ENCODE measurements at places on chromosomes 5 and 9. TPM values are rescaled to one million over a fixed set of nuclear protein-coding genes. Genes with fewer than 3 reads are reported as not detected.

AGGF1 gene
- 9.1 TPM for total RNA-seq

- H3K36me3 ChIP-seq = no peaks in the 10 kb centered on the region
- H3K4me3 ChIP-seq = no peak overlapping the region
- no peak for DNase-seq
Observed at GRCh38 chr9:79145442-79145841, 426.3 kb upstream of the TLE4 start.

DNA sequence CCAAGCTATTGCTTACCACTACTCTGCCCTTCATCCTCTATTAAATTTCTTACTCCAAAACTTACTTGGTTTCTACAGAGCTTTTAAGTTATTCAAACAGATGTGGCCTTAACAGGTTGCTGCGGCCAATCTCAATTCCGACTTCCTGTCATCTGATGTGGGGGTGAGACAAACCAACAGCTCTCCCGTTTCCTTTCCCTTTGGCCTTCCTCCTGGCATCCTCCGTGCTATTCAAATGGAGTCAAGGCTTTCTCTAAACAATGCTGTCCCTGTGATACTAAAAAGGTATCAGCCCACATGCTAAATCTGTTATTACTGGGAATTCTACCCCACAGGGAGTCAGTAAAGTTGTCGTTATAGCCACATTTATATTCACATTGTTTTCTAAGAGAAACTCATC is 11.8 kb downstream of the RBM18 start:
- DNase-seq = no peak
- H3K4me1 ChIP-seq = no peaks in the 10 kb centered on the region
- H3K27ac ChIP-seq = peak overlapping the region; percentile 9
- no peak overlapping the region for H3K4me3 ChIP-seq
- H3K27me3 ChIP-seq = no peaks in the 10 kb centered on the region
- no peaks in the 10 kb centered on the region for H3K36me3 ChIP-seq

- peaks cover 27% of the 10 kb centered on the region for H3K4me1 ChIP-seq
- H3K27ac ChIP-seq = peak within 1 kb of the TSS; percentile 23
Observed at GRCh38 chr5:168291342-168291963, at the start of gene WWC1. Gene WWC1, plus strand, starts transcription at chr5:168291645. Its CDS starts 508 bp downstream, at chr5:168292153.

GRCh38 chr5:79806741-79807140 is 117.1 kb downstream of the CMYA5 start:
- H3K27me3 ChIP-seq = no peaks in the 10 kb centered on the region
- no peaks in the 10 kb centered on the region for H3K36me3 ChIP-seq
- no peaks in the 10 kb centered on the region for H3K4me1 ChIP-seq

DNA sequence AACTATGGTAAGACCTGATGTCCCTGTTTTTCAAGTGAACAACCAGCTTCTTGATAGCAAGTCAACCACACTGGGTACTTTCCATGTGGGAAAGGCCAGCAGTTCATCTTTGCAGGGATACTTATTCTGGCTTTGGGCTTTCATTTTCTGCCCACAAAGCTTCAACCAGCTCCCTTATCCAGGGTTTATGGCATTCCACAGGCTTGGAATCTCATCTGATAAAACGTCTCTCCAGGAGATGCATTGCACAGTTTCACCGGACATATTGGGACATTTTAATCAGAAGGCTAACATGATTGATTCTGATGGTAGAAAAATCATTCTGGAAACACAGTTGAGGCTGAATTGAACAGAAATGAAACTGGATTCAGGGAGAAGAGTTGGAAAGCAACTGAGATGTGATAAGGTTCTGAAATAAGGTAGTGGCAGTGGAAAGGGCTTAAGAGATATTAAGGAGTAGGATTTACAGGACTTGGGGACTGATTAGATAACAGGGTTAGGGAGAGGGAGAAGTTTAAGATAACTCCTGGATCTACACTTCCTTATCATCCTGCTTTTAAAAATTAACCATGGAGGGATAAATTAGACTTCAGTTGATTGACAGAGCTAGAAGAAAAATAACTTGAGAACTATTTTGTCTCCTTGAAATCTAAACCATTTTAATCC is 195.8 kb upstream of the FBXL7 start:
- H3K4me1 ChIP-seq = peaks cover 7% of the 10 kb centered on the region
- H3K27me3 ChIP-seq = no peaks in the 10 kb centered on the region
- no peak overlapping the region for H3K4me3 ChIP-seq
- no peaks in the 10 kb centered on the region for H3K36me3 ChIP-seq
- H3K27ac ChIP-seq = no peak overlapping the region
- no peak for DNase-seq

GRCh38 chr9:124108216-124108615 is 96.6 kb downstream of the LHX2 start:
- no peak overlapping the region for H3K27ac ChIP-seq
- H3K4me3 ChIP-seq = no peak overlapping the region

GRCh38 chr9:119974026-119974425 is 604.8 kb upstream of the BRINP1 start:
- H3K4me1 ChIP-seq = peaks cover 7% of the 10 kb centered on the region
- H3K4me3 ChIP-seq = no peak overlapping the region
- H3K36me3 ChIP-seq = no peaks in the 10 kb centered on the region
- H3K27me3 ChIP-seq = no peaks in the 10 kb centered on the region
- H3K27ac ChIP-seq = no peak overlapping the region

ARID3C gene
- total RNA-seq = 6.7 TPM

- H3K4me1 ChIP-seq = no peaks in the 10 kb centered on the region
- H3K4me3 ChIP-seq = no peak overlapping the region
- no peaks in the 10 kb centered on the region for H3K36me3 ChIP-seq
- no peak for DNase-seq
- no peak overlapping the region for H3K27ac ChIP-seq
Observed at GRCh38 chr5:175471628-175472027, 6.7 kb upstream of the SFXN1 start.

GRCh38 chr5:77379558-77380061 is 112.5 kb downstream of the WDR41 start:
- H3K36me3 ChIP-seq = no peaks in the 10 kb centered on the region
- H3K4me3 ChIP-seq = no peak overlapping the region
- no peaks in the 10 kb centered on the region for H3K4me1 ChIP-seq

- H3K27ac ChIP-seq = no peak overlapping the region
- no peak for DNase-seq
- H3K4me3 ChIP-seq = no peak overlapping the region
- H3K36me3 ChIP-seq = no peaks in the 10 kb centered on the region
- no peaks in the 10 kb centered on the region for H3K4me1 ChIP-seq
Observed at GRCh38 chr5:142617416-142618129, 68.3 kb downstream of the FGF1 start.

SLC34A1 gene
- total RNA-seq = 0.82 TPM

HTR4 gene
- not detected for total RNA-seq

- H3K36me3 ChIP-seq = no peaks in the 10 kb centered on the region
- H3K4me1 ChIP-seq = no peaks in the 10 kb centered on the region
- H3K27ac ChIP-seq = no peak overlapping the region
- no peaks in the 10 kb centered on the region for H3K27me3 ChIP-seq
Observed at GRCh38 chr9:8095672-8096086, 296.1 kb upstream of the DMAC1 start.

- H3K4me1 ChIP-seq = no peaks in the 10 kb centered on the region
- H3K27ac ChIP-seq = no peak overlapping the region
- H3K36me3 ChIP-seq = no peaks in the 10 kb centered on the region
Observed at GRCh38 chr9:95211028-95211427, 106.5 kb downstream of the FANCC start.

ENTPD2 gene
- 2.1 TPM for total RNA-seq

DNA sequence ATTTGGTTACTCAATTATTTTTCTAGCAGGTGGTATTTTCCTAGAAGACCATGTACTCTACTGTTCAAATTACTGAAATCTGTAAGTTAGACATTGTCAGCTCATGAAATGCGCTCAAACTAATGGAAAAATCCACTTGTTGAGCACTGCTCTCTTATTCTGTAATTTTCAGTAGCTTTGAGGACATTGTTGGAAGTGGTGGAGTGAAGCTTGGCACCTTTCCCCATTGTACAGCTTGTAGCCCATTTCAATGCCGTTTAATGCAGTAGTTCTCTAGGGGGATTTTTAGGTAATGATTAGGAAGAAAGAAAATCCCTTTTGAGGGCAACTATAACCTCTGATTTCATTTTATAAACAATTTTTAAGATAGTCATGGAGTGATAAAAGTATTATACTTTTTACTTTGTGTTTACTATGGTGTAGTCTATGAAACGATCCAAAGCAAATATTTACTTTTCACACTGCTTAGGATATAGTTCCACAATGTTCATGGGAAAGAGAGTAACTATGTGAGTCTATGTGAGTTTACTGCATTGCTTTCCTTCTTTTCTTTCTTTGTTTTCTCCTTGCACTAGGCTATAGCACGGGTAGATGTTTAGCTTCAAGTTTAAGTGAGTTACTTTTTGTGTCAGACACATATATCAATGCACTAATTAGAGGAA is 165.8 kb upstream of the ANKH start:
- H3K36me3 ChIP-seq = no peaks in the 10 kb centered on the region
- no peak overlapping the region for H3K27ac ChIP-seq
- H3K4me1 ChIP-seq = no peaks in the 10 kb centered on the region
- H3K27me3 ChIP-seq = no peaks in the 10 kb centered on the region

- H3K27ac ChIP-seq = no peak overlapping the region
- no peak overlapping the region for H3K4me3 ChIP-seq
- DNase-seq = no peak
Observed at GRCh38 chr9:135609366-135609955, 29.9 kb downstream of the GLT6D1 start.

DNA sequence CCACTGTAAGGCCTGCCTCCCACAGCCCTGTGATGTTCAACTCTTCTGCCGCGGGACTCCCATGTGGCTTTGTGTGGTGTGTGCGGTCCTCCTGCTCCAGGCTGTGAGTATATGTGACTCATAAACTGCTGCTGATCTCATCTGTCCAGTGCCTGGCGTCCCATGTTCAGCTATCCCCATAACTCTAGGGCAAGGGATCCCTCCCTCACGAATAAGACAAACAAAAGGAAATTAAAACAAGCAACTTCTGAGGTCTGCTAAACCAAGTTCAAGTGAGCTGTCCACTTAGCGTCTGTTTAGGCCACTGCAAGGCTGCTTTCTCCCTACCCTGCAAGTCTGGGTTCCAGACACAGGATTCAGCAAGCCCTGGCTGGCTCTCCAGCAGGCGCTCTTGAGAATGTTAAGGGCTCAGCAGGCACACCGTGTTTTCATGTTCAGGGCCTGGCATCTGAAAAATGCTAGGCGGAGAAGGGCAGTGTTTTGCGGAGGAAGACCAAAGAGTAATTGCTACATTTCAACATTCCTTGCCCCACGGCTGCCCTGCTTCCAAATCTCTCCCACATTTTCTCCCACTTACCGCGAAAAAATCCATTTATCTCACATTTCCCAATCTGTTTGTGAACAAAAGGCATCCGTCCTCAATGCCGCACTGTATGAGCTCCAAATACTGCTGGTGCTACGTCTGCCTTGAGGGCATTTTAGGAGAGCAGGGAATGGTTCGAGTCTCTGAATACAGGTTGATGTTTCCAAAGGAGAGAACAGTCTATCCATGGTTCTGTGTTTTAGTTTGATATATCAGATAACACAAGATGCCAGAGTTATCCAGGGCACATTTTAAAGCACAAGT is 280.2 kb downstream of the SEMA5A start:
- H3K4me1 ChIP-seq = no peaks in the 10 kb centered on the region
- no peaks in the 10 kb centered on the region for H3K27me3 ChIP-seq
- H3K4me3 ChIP-seq = no peak overlapping the region
- DNase-seq = no peak
- no peak overlapping the region for H3K27ac ChIP-seq

OLFM1 gene
- total RNA-seq = 3.6 TPM

DNA sequence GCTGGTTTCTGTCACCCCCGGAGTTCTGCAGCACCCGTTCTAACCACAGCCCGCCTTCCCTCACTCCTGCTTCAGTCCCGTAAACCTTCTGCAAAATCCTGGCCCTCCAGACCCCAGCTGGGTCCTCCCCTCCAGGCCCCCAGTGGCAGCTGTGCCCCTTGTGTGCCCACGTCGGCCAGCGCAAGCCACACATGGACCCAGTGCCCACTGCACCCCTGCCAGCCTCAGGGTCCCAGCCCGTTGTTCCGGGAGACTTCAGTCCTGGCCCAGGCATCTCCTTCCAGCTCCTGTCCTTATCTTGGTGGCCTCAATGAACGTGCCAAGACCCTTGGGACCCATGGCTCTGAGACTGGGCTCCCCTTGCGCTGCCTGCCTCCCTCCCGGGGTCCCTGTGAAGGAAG is 43.2 kb downstream of the EXD3 start:
- DNase-seq = no peak
- H3K36me3 ChIP-seq = no peaks in the 10 kb centered on the region
- no peak overlapping the region for H3K27ac ChIP-seq
- no peaks in the 10 kb centered on the region for H3K27me3 ChIP-seq

DNA sequence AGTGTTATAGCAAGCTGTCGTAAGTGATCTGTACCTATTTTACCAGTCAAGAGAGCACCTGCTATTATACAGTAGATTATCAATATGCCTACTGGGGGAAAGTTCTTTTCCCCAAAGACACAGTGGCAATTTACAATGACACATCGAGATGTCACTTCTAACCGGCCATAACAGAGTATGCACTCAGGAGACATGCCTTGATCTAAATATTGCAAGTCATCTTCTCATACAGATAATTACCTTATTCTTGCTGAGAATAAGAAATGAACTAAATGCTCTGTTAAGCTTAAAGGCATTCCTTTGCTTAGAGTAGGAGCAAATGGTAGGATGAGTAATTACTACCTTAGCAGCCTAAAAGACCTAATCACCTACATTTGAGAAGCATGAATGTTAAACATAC is 71.6 kb downstream of the PKD2L2 start:
- no peak overlapping the region for H3K27ac ChIP-seq
- H3K4me3 ChIP-seq = no peak overlapping the region
- no peak for DNase-seq
- no peaks in the 10 kb centered on the region for H3K27me3 ChIP-seq
- no peaks in the 10 kb centered on the region for H3K36me3 ChIP-seq
- no peaks in the 10 kb centered on the region for H3K4me1 ChIP-seq

- no peak for DNase-seq
- no peak overlapping the region for H3K4me3 ChIP-seq
- peaks cover 14% of the 10 kb centered on the region for H3K4me1 ChIP-seq
- H3K27ac ChIP-seq = no peak overlapping the region
Observed at GRCh38 chr5:109754319-109754718, 64.6 kb downstream of the MAN2A1 start.

DNA sequence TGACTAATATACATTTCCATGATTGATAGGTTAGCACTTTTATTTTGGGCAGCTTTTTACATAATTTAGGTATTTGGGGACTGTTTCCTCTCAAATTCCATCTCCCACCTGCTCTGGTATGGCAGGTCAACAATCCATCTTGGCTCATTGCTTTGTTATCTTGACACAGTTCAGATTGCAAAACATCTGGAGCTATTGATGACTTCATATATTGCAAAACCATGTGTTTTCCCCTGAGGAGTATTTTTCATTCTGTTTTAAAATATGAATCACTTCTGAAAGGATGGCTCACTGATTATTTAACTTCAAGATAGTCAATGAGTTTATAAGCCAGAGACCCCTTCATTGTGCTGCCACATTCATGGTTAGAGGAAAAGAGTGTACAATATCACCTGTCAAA is 1206.0 kb upstream of the C9orf72 start:
- H3K36me3 ChIP-seq = no peaks in the 10 kb centered on the region
- no peak overlapping the region for H3K4me3 ChIP-seq
- no peak overlapping the region for H3K27ac ChIP-seq
- no peaks in the 10 kb centered on the region for H3K4me1 ChIP-seq
- no peak for DNase-seq

LCN10 gene
- total RNA-seq = 0.81 TPM

GRM6 gene
- total RNA-seq = not detected

- no peak for DNase-seq
- H3K4me1 ChIP-seq = no peaks in the 10 kb centered on the region
- H3K36me3 ChIP-seq = no peaks in the 10 kb centered on the region
- no peaks in the 10 kb centered on the region for H3K27me3 ChIP-seq
- H3K4me3 ChIP-seq = no peak overlapping the region
Observed at GRCh38 chr5:167623354-167623753, 668.1 kb upstream of the WWC1 start.

ACOT12 gene
- 67.5 TPM for total RNA-seq
